Activated CD4-positive, CD25-positive, alpha-beta regulatory T cell (primary cell): ENCODE measurements at places on chromosomes 5 and 9.

GRCh38 chr5:54387659-54388232 lies 67.8 kb upstream of the HSPB3 start:
- no peak for DNase-seq

GRCh38 chr5:72427016-72427415 lies 80.2 kb downstream of the ZNF366 start:
- DNase-seq = no peak

GRCh38 chr9:74824654-74825053 lies 63.1 kb downstream of the TRPM6 start:
- no peak for DNase-seq

- DNase-seq = no peak
Observed at GRCh38 chr5:135857630-135858311, 23.3 kb downstream of the SLC25A48 start.

DNA sequence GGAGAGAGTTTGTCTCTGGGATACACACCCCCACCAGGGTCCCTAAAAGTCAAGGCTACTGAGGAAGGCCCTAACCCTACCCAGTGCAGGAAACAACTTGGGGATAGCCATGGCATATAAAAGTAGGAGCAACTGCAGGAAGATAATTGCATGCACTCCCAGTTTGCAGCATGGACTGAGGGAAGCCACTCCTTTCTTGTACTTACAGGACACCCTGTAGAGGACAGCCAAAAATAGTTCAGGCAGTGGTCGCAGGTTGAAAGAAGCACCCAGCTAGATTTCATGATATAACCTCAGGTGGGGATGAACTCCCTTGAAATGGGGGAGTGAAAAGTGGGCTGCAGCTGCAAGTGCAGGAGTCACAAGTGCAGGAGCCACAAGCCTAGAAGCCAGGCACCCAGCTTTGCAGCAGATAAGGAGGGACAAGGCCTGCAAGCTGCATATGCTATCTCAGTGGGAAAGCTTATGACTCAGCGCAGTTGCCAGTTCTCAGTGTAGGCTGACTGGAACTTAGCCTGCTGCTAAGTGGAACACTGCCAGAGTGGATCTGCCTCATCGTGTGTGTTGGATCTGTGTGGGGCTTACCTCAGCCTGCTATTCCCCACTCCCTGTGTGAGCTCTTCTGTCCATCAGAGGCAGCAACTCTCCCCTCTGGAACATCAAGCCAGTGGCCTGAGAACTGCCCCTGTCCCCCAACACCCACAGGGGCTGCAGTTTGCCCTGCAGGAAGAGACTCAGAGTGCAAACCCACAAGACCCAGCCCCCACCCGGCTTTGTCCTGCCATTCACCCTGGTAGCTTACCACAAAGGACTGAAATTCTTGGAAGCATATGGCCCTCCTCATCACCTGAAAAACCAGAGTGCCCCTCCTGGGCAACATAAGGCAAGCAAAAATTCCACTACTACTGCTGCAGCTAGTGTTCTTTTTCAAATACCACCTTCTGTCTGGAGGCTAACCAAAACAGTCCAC lies 42.7 kb downstream of the CYLC2 start:
- no peak for DNase-seq

DNA sequence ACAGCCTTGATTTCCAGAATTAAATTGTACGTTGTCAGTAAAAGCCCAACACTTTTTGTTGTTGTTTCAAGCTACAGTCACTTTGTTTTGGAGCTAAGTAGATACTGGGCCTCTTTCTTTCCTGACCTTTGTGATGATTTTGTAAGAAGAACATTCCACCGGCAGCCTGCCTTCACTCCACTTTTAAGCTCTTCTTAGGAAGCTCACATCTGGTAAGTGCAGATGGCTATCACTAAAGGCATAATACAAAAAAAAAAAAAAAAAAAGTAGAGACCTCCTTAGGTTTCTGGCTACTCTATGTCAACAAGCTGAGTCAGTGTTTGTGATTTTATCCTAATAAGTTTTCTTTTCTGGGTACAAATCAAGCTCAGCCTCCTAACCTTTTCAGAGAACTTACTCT lies 1922.1 kb upstream of the WWC1 start:
- no peak for DNase-seq

DNA sequence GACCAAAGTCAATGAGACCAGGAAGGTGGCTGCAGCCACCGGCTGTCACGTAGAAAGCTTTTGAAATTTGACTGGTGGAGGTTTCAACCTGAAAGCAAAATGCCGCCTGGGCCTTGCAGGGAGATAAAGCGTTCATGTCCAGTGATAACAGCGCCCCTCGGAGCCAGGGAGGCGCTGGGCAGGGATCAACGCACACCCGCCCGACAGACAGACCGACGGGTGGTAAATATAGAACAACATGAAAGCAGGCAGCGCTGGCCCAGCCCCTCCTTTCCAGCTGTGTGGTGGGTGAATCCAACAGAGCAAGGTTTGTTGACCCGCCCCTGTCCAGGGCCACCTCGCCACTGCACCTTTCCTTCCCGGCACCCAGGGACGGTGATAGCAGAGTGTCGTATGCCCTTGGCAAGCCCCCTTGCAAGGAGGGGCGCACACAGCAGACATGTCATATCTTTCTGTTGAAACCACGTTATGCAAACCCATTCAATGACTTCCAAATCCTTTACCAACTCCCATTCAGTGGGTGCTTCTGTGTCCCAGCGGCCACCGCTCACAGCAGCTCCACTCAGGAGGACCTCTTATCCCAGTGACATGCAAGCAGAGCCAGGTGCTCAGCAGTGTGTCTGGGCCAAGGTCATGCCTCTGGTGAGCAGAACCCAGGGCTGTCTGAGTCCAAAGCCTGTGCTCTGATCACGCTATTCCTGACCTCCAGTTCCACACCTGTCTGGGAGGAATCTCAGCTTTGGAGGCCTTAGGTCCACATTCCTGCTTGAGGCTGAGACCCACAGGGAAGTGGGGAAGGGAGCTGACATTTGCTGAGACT lies 38.7 kb downstream of the NKX2-5 start:
- no peak for DNase-seq

DNA sequence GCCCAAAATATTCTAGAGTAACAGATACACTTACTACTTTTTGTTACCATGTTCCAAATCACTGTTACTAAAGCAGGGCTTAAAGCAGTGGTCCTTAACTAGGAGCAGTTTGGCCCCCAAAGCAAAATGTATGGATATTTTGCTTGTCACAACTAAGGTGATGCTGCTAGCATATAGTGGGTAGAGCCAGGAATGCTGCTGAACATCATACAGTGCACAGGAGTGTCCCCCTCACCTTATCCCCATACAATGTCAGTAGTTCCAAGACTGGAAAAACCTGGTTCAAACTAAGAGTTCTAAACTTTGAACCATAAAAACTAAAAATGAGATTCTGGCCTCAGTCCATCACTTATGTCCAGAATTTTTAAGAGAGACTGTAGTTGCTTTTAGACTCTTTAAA lies 28.1 kb downstream of the DIMT1 start:
- DNase-seq = no peak

GRCh38 chr5:95986001-95986400 lies 24.4 kb upstream of the ELL2 start:
- no peak for DNase-seq

- DNase-seq = no peak
Observed at GRCh38 chr5:89458332-89458656, 575.3 kb upstream of the MEF2C start.

- DNase-seq = no peak
Observed at GRCh38 chr5:78765756-78766411, 117.3 kb upstream of the LHFPL2 start.

DNA sequence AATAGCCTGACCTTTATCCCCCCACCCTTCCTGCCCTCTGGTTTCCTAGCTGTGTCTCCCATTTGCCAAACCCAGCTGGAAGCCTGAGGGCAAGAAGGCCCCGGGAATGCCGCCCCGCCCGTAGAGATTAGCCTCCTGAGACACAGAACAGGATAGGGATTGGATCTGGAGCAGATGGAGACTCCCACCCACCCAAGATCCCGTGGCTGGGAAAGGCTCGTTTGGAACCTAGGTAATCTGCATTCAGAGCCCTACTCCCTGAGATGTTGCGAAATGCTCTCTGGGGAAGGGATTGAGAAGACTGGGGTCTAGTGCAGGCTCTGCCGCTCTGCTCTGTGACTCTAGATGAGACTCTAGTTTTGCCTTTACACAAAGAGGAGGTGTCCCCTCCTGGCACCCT lies 10.9 kb downstream of the AQP3 start:
- DNase-seq = no peak

DNA sequence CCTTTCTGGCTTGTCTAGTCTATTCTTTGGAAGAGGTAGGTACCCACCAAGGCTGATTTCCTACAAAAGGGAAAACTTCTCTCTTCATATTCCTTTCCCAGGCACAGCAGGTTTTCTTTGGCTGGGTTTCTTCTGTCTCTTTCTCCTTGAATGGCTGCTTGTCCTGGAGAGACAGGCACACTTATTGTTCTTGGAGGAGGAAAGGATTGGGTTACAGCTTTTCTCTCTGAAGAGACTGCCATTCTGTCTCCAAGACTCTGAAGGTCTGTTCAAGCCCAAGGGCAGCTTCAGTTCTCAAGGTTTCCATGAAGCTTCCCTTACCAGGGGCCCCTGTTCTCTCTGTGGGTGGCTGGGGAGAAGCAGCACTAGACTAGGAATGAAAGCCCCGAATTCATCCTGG lies 33.9 kb downstream of the ACTBL2 start:
- DNase-seq = no peak

DNA sequence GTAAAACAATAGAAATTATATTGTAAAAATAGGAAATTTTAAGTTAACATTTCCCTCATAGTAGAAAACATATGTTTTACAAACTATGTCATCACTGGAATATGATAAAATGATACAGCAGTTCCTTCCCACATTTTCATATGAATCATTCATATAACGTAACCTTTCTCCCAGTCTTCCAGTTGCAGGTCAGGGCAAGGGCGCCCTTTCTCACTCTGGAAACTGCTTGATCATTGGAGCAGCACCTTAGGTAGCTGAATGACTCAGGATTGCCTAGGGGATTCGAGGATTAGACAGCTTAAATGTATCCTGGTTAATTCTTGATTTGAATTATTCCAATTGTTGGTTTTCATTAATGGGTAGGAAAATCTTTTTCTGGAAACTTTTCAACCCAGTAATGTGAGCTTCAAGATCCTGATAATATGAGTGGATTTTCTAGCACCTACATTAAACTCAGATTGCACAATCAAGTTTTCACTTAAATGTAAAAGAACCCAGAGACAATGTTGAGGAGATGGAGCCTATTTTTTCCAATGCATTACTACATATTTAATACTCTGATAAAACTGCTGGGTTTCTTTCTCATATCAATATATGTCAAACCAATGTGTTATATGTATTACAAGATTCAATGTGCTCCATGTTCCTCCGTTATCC lies 32.6 kb upstream of the ANXA1 start:
- no peak for DNase-seq

DNA sequence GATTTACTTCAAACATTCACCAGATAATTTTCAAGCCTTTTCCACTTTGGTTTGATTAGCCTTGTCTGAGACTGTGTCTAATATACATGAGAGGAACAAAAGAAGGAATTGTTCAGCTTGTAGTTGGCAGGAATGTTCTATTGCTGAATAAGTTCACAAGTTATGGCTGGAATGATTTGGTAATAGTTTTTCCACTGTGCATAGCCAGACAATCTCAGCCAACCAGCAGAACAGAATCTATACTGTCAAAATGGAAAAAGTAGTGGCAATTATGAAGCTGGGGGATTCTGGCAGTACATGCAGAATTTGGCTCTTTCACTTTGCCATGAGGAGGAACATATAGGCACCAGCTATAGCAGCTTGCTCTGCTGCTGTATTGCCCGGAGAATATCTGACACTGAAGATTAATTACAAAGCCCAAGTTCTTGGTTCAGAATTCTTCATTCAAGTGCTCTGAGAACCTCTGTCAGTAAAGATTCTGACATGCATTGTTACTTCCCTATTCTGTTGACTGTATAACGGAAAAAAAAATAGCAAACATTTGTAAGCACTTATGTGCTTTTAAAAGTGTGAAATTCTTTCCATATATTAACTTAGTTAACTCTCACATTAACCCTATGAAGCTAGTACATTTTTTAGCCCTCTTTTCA lies 150.6 kb downstream of the PRR16 start:
- no peak for DNase-seq

GRCh38 chr5:90813392-90813791 lies 254.8 kb downstream of the ADGRV1 start:
- DNase-seq = no peak

DNA sequence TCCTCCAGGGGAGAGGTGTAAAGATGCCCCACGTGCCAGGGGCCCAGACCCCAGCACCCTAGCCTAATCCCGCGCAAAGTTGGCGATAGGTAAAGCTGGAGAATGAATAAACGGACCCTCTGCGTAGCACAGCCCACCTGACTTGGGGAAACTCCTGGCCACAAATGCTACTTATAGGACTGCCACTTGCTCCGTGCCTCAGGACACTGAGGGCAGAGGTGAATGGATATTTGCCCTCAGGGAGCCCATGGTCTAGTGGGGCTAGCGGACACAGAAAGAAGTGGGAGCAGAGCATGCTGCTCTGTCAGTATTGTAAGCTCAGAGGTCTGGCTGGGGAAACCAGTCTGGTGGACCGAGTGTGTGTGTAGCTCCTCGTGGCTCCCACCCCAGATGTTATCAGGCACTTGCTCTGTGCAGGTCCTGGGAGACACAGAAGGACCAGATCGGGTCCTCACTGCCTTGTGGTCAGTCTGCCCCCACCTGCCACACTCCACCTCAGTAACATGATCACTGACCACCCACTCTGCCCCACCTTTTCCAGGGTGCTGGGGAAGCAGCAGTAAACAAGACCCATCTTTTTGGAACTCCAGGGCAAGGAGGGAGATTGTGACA lies 841 bp downstream of the GRK6 start:
- DNase-seq = no peak

GRCh38 chr9:84781458-84781857 lies 111.9 kb downstream of the NTRK2 start:
- DNase-seq = no peak

DNA sequence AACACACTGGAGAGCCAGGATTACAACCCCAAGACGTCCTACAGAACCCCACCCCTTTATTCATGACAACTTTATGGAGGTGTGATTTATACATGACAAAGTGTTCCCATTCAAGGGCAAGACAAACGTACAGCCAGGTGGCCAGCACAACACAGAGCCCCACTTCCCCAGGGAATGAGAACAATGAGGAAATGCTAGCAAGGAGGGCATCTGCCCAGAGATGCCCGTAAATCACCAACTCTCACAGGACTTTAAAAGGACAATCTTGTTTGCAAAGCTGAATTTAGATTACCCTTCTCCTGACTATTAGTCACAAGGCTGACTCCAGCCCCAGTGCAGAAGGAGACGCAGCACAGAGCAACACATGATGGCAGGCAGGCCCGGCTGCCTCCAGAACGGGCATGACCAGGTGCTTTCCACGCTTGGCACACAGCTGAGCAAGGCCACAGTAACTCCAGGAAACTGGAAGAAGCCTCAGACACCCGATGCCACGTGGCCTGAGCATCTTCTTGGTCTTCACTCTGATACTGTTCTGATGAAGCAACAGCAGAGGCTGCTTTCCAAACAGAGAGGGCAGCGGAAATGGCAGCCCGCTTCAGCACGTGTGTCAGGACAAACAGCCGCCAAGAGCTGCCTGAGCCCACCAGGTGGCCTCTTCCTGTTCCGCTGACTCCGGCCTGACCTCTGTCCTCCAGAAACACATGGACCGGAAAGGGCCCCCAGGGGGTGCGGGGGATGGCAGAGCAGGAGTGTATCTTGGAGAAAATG lies 51.4 kb downstream of the ROR2 start:
- no peak for DNase-seq
